ENCODE measurements at places on chromosomes 11 and 22. TPM values are rescaled to one million over a fixed set of nuclear protein-coding genes. Genes with fewer than 3 reads are reported as not detected.

Gene OVCH2
- not detected for total RNA-seq

Gene IRAG1
- 0.21 TPM for total RNA-seq

Gene KRTAP5-2
- not detected for total RNA-seq

Gene DDIAS
- total RNA-seq = 3.2 TPM
